ENCODE measurements at places on chromosomes 16 and 17.

DNA sequence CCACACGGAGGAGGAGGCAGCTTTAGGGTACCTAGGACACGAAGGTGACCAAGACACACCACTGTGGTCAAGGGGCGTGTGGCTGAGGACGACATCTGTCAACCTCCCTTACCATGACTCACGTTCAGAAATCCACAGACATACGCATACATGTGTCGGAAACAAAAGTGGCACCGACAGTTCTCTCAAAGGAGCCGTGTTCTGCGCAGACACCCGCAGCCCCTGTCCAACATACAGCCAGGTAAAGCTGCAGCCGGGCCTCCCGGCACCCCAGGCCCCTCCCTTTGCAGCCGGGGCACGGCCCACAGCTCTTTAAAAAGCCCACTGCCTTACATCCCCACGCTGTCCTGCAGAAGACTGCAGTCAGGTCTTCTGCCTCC lies 40.5 kb upstream of the KLHDC4 start:
- no peak for DNase-seq

- no peak for DNase-seq
These were observed 25.9 kb downstream of the RNF213 start for GRCh38 chr17:80286638-80286960.

GRCh38 chr17:74089869-74090464 lies 113.5 kb upstream of the RPL38 start:
- peak; percentile 46 for DNase-seq

DNA sequence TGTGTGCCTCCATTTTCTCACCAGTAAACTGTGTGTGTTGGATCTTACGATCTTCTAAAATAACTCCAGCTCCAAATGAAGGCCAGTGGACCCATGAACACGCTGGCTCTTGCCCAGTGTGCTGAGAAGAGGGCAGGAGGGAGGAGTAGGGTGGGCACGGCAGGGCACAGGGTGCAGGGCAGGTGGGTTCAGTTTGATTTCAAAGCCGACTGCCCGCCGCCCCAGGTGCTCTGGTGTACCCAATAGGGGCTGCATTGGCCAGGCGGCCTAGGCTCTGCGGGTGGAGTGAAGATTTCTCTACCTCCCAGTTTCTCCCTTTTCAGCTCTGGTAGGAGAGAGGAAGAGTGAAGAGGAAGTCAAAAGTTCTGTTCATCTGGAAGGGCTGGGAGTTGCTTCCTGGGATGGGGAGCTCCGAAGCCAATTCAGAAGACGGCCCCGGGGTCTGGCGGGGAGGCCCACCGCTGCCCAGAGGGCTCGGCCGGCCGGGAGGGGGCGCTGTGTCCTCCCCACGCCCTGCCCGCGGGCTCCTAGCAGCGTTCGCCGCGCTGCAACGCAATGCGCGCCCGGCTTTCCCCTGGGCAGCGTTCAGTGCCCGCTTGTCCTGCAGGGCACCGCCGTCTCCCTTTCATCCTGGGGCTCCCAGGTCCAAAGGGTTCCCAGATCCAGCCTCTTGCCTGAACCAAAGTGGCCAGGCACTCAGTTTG lies 1.1 kb upstream of the CRHR1 start:
- no peak for DNase-seq

DNA sequence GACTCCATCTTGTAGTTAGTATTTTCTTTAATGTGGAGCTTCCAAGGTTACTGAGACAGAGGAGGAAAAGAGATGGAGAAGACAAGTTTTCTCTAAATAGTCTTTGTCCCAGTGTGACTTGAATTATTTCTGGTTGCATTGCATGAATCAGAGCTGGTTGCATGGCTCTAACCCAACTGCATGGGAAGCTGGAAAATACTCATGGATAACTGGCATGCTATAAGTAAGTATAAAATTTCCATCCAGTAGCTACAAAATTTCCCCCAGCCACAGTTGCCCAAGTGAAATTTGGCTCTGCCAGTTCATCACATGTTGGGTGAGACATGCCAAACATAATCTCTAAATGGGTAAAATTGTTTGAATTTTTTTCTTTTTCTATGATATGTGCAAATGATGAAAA lies 1161.5 kb downstream of the CDH11 start:
- DNase-seq = no peak

GRCh38 chr16:81599034-81599744 lies 154.6 kb downstream of the CMIP start:
- no peak for DNase-seq

GRCh38 chr16:73189136-73189535 lies 141.2 kb upstream of the ZFHX3 start:
- DNase-seq = no peak

DNA sequence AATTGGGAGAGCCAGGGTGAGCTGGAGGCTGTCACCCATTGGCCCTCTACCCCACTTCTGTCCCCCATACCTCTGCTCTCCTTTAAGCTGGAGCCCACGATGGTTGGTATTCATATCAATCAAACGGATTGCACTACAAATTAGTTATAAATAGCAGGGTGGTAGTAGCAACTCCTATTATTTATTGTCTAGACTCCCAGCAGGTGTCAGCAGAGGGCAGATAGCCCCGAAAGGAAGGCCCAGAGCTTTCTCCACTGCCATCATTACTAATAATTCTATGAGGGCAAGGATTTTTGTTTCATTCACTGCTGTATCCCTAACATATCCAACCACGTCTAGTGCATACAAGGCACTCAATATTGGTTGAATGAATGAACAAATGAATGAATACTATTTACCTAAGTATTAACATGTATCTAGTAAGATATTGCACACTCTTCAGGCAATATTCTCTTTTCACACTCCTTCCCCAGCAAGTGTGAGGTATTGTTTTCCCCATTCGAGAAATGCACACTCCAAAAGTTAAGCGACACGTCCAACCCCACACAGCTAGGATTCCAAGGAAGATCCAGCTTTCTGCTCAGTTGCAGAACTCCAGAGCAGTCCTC lies 6.3 kb downstream of the C17orf50 start:
- DNase-seq = peak; percentile 72

GRCh38 chr17:61478026-61478789 lies 26.0 kb downstream of the TBX4 start:
- DNase-seq = no peak

DNA sequence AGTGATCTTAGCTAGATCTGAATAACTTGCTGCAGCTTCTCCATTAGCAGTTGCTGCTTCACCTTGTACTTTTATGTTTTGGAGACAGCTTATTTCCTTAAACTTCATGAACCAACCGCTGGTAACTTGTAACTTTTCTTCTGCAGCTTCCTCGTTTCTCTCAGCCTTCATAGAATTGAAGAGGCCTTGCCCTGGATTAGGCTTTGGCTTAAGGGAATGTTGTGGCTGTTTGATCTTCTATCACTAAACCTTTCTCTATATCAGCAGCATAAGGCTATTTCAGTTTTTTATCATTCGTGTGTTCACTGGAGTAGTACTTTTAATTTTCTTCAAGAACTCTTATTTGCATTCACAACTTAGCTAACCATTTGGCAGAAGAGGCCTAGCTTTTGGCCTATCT lies 21.5 kb upstream of the TMEM92 start:
- no peak for DNase-seq

DNA sequence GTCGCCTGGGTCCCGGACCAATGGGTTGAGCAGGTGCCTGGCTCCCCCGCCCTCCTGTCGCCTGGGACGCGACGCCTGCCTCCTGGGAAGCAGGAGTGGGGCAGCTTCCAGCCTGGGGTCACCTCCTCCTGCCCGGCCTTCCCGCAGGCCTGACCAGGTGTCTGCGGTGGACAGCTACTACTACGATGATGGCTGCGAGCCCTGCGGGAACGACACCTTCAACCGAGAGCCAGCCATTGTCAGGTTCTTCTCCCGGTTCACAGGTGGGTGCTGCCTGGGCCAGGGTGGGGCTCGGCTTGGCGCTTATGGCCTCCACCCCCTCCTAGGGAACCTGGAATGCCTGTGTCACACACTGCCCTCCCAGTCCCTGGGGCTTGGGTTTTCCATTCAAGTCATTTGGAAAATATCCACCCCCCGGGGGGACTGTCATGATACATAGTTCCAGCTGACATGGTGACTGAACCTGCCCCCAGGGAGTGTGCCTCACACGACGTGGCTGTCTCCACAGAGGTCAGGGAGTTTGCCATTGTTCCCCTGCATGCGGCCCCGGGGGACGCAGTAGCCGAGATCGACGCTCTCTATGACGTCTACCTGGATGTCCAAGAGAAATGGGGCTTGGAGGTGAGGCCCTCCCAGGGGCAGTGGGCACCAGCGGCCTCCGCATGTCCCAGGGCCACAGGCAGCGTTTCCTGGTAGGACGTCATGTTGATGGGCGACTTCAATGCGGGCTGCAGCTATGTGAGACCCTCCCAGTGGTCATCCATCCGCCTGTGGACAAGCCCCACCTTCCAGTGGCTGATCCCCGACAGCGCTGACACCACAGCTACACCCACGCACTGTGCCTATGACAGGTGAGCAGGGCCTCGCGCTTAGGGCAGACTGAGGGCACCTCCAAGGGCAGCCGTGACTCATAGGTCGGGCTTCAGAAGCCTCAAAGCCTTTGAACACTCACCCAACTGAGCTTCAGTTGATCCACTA lies 2.3 kb downstream of the DNASE1 start:
- no peak for DNase-seq

GRCh38 chr17:8776881-8777280 lies 18.5 kb upstream of the SPDYE4 start:
- DNase-seq = no peak

DNA sequence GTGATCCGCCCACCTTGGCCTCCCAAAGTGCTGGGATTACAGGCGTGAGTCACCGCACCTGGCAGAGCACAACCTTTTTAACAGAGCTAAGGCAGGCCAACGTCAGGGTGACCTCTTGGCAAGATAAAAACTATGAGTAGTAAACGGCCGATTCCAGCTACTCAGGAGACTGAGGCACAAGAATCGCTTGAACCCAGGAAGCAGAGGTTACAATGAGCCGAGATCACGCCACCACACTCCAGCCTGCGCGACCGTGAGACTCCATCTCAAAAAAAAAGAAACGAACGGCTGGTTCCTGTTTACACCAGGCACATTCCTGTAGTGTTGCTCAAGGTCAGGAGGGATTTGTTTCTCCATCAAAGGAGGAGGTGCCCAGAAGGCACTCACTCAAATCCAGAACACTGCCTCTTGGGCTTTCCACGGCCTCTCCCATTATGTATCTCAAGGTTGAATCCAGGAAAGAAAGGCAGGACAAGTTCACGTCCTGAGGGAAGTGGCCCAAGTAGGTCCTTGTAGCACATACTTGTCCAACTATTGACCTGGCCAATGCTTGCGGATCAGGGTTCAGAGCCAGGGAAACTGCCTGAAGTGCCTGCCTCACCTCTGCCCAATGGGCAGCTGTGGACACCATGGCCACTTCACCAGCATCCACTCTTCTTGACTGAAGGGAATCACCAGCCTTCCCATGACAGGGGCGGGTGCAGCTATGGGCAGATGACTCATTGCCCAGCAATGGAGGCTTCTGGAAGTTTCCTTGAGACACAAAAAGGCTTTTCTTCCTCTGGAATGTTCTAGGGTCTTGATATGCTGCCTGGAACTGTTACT lies 13.5 kb downstream of the KNOP1 start:
- no peak for DNase-seq

- no peak for DNase-seq
These were observed 2.4 kb upstream of the CISD3 start for GRCh38 chr17:38727736-38728135.

GRCh38 chr16:22948603-22949368 lies 134.8 kb downstream of the HS3ST2 start:
- peak; percentile 63 for DNase-seq

DNA sequence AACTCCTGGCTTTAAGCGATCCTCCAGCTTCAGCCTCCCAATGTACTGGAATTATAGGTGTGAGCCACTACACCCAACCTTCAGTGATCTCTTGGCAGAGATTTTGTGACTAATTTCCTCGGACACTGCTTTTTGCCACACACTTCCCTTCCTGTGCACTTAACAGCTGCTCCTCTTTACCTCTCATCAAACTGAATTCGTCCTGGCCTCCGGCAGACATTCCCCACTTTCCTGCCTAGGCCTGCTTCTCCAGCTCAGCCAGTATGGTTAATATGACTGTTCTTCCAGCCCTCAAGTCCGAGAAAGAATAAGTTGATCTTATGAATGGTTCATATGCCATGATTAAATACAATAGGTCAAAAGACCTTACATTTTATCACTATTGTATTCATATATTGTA lies 69.0 kb upstream of the MTMR4 start:
- DNase-seq = no peak

- no peak for DNase-seq
These were observed 12.9 kb upstream of the TOB1 start for GRCh38 chr17:50879086-50879485.

- DNase-seq = no peak
These were observed 78.9 kb downstream of the CNGB1 start for GRCh38 chr16:57892041-57892440.

GRCh38 chr17:61351745-61352407 lies 47.8 kb upstream of the TBX2 start:
- DNase-seq = no peak

GRCh38 chr17:50128441-50129352 lies 1.3 kb downstream of the SAMD14 start:
- no peak for DNase-seq

GRCh38 chr17:57708410-57708809 lies 36.7 kb downstream of the CCDC182 start:
- DNase-seq = no peak

- DNase-seq = peak; percentile 60
These were observed 588 bp downstream of the APRT start for GRCh38 chr16:88810912-88811768.

- DNase-seq = peak; percentile 66
These were observed 4.9 kb upstream of the NDRG4 start for GRCh38 chr16:58494981-58495520.

DNA sequence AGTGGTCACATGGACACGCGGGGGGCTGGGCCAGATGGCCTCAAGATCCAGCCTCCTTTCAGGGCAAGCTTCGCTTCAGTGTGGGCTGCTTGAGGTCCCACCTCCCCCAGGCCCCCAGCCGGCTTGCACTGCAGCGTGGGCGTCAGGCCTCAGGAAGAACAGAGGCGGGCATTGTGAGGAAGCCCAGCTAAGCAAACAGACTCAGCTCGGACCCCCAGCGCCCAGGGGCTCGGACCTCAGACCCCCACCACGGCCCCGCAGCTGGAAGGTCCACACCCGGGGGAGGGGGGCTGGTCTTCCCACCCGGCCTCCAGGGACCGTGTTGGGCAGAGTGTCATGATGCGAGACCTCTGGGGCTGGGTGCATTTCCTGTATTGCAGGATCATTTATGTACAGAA lies 24.7 kb upstream of the ZNF469 start:
- no peak for DNase-seq

GRCh38 chr16:11211977-11212797 lies 43.8 kb downstream of the SOCS1 start:
- no peak for DNase-seq

GRCh38 chr16:52515068-52515671 lies 31.8 kb downstream of the TOX3 start:
- no peak for DNase-seq

- DNase-seq = no peak
These were observed 242.0 kb upstream of the RBFOX1 start for GRCh38 chr16:7090628-7091115.

DNA sequence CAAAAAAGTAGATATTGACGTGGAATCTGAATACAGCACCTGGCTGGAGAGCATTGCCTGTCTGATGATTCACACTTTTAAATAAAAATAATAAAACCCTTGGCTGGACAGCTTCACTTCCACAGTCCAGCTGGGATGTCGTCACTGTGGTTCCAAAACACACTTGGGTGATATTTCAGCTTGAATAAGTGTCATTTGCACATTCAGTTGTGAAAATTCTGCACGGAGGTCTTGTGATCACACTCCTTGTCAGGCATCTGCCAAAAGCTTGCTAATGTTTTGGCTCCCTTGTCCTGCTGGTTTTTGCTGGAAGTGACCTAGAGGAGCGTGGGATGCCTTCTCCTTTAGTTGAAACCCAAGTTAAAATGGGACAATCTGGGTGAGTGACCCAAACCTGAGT lies 60.7 kb downstream of the PCTP start:
- no peak for DNase-seq
